ENCODE measurements at places on chromosomes 6 and 20.

DNA sequence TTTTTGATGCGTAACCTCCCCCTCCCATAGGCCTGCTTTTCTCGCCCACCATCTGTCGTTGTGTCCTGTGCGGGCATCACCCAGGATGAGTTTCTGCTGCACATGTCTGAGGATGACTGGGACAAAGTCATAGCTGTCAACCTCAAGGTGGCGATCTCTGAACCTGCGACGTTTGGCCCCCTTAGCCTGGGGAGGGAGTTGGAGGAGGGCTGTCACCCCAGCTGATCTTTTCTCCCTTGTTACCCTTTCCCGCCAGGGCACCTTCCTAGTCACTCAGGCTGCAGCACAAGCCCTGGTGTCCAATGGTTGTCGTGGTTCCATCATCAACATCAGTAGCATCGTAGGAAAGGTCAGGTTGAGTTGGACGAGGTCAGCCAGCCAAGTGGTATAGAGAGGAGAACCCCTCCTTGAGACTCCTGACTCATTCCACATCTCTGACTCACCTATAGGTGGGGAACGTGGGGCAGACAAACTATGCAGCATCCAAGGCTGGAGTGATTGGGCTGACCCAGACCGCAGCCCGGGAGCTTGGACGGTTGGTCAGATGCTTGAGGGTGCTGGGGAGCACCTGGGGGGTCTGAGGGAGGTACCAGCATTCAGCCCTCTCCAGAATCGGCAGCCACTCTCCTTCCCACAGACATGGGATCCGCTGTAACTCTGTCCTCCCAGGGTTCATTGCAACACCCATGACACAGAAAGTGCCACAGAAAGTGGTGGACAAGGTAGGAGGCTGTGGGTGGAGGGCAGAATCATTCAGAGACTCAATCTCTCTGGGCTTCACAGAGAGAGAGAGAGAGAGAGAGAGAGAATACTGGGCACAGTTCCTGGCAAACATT, 954 bp downstream of the HSD17B8 start:
- no peak for DNase-seq

- no peak for DNase-seq
These were observed 45.6 kb upstream of the BEND6 start for GRCh38 chr6:56909115-56909907.

DNA sequence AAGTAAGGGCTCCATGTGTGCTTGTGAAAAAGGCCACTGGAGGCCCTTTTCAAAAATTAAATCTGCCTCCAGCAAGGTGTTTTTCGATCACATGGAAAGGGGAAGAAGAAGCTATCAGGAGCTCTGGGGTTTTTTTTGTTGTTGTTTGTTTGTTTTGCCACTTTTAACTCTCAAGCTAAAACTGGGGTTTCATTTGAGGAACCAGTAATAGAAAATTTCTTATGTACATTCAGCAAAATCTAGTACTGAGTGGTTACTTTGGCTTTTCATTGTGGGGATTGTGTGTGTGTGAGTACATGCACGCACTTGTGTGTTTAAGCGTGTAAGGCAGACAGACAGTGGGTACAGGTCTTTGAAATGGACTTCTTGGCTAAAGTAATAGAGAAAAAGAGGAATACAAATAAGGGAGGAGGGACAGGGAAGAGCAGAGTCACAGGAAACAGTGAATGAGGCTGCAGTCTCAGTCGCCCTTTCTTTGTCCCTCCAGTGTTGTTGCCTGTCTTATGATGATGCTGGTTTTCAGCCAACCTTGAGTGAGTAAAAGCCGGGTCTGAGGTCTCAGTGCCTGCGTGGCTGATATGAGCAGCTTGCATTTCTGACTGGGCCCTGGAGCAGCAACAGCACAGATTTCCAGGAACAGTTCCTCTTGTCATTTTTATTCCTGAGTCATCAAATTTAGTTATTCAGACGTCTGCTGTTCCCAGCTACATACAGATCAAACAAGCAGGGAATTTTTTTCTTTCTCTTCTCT, 26.2 kb downstream of the SLC16A10 start:
- DNase-seq: no peak

DNA sequence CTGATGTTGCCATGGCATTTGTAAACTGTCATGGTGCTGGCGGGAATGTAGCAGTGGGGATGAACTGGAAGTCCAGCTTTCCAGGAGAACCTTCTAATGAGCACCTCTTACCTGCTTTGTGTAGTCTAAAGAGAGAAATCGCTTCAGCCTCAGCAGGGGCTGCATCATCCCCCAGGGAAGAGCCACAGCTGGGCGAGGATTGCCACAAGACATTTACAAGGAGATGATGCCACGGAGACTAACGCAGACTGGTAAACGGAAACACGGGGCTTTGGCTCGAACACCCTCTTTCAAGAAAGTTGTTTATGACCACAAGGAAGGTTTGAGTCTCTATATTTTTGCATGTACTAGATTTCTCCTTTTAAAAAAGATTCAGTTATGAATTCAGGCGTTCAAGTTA, 72.9 kb downstream of the CDH26 start:
- no peak for DNase-seq

GRCh38 chr6:139762587-139763031, 388.2 kb upstream of the CITED2 start:
- no peak for DNase-seq
